ENCODE measurements at places on chromosomes 6 and 20.

DNA sequence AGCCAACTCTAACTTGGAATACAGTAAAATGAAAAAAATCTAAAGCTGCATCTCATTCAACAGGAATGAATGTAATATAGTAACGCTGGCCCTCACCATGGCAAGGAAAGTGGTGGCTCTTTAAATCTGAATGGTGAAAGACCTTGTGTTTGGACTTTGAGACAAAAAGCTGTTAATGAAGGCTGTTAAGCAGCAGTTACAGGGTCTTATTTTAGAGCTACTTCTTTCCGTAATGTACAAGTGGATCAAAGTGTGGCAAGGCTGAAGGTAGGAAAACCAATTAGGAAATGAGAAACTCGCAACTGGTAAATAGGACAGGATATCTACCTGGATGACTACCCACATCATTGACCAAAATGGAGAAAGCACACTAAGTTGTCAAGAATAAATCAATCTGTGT is 11.6 kb upstream of the TRIM39 start:
- DNase-seq, result no peak

DNA sequence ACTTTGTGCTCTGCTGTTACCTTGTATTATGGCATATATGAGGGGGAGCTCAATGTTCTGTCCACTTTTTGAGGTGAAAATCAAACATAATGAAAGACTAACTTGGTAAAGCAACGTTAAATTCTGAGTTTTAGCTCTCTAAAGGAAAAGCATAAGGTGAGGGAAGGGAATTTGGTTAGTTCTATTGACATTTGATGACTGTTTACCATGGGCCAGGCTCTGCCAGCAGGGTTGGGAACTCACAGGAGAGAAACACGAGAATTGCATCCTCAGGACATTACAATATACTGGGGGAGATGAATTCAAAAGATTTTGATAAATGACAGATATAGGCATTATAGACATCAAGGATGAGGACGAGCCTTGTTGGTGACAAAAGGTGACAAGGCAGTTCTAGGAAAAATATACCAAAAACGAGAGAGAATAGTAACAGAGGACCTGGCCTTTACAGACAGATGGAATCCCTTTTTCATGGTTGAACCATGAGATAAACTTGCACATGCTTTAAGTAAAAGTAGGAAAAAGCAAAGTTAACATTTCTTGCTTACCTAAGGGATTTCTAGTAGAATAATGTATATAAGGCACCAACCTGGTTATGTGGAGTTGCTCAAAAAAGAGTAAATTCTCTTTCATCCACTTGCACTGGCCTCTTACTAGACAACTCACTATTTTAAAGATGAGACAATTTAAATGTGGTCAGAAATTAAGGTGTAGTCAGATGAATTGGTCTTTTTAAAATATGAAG is 191.4 kb downstream of the NKAIN2 start:
- DNase-seq, result no peak

GRCh38 chr6:25194172-25194678 is 84.9 kb upstream of the CARMIL1 start:
- no peak for DNase-seq

- DNase-seq, result no peak
Observed at GRCh38 chr6:137136065-137136464, 37.4 kb downstream of the IL22RA2 start.

DNA sequence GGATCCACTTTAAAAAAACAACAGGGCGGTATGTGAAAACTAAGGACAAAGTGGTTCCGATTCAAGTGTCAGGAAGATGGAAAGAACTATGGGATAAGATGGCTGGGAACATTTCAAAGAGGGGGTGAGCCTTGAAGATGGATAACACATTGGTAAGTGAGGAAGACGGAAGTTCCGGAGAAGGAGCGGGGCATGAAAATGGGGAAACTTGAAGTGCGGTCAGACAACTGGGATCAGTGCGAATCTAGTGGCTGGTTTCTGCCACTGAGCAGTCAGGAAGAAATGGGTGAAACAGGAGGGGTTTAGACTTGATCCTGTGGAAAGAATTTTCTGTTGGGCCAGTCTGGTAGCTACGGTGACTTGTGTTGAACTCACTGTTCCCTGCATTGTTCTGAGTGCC is 1.2 kb downstream of the NAA20 start:
- no peak for DNase-seq

GRCh38 chr6:44122801-44123200 is 4.5 kb downstream of the MRPL14 start:
- DNase-seq, result no peak

- no peak for DNase-seq
Observed at GRCh38 chr6:156590482-156590881, 186.7 kb upstream of the ARID1B start.

DNA sequence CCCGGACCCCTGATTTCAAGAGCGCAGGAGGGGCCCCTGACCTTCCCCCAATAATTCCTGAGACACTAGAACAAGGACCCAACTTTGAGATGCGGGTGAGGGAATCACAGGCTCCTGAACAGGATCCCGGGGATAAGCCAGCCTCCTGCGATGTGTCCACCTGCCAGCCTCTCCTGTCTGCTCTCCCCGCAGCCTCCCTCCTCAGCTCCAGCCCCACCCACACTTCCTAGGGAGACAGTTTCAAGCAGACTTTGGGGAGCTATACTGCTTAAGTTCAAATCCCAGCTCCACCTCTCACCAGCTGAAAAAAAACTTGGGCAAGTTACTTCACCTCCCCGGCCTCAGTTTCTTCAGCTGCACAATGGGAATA is 50.8 kb downstream of the GRM4 start:
- no peak for DNase-seq
